ENCODE measurements at places on chromosomes 1 and 21.

- no peak overlapping the region for H3K27ac ChIP-seq
- peaks cover 33% of the 10 kb centered on the region for H3K36me3 ChIP-seq
- H3K4me3 ChIP-seq = no peak overlapping the region
- H3K27me3 ChIP-seq = no peaks in the 10 kb centered on the region
Measured at GRCh38 chr1:46583494-46583893, 20.6 kb downstream of the MKNK1 start.

GRCh38 chr1:65503427-65503826 is 83.0 kb downstream of the LEPR start:
- H3K27ac ChIP-seq = no peak overlapping the region
- H3K4me3 ChIP-seq = no peak overlapping the region
- DNase-seq = no peak
- no peaks in the 10 kb centered on the region for H3K27me3 ChIP-seq
- peaks cover 5% of the 10 kb centered on the region for H3K4me1 ChIP-seq

GRCh38 chr1:227759341-227760300 is 24.4 kb downstream of the SNAP47 start:
- H3K27me3 ChIP-seq = no peaks in the 10 kb centered on the region
- DNase-seq = no peak
- H3K4me1 ChIP-seq = no peaks in the 10 kb centered on the region
- no peak overlapping the region for H3K27ac ChIP-seq

DNA sequence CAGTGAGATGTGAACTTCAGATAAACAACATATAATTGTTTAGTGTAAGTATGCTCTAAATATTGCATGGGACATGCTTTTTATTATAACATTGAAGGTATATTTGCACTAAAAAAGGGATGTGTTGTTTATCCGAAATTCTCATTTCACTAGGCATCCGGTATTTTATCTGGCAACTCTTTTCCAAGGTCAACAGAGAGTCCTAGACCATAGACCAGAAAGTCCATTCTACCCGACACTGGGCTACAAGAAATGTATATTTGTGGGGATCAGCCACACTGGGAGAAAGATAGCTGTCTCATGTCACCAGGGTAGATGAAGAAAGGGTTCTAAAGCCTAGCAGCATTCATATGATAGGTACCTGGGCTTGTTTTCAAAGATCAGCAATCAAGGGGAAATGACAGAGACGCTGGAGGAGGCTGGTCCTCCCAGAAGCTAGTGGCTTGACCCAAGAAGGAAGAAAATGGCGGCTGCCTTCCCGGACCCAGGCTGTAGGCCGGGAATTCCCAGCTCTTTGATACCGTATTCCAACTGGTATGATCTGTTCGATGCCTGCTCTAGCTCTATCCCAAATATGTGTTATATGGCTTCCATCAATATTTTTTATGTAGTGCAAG is 161.1 kb upstream of the IRF2BP2 start:
- DNase-seq = peak; percentile 34
- H3K27me3 ChIP-seq = no peaks in the 10 kb centered on the region
- H3K27ac ChIP-seq = no peak overlapping the region

All from endodermal cell (in vitro differentiated cells).